ENCODE measurements at places on chromosomes 13 and 19.

GRCh38 chr19:13363954-13364353, 142.3 kb downstream of the CACNA1A start:
- no peak for DNase-seq

DNA sequence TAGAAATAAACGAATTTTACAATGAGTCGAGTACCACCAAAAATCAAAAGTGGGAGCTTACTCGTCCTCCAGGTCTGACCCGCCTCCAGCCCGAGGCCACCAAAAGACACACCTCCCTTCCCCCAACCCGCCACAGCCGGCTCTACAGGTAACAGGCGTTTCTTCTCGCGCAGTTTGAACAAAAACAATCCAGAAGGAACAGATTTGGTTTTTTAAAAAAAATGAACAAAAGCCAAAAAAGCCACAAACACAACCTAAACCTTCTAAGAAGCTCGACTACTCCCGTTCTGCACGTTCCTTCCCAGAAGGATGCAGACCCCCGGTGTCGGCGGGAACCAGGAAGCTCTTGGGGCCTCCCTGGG, 671 bp downstream of the ZDHHC20 start:
- peak; percentile 26 for DNase-seq

DNA sequence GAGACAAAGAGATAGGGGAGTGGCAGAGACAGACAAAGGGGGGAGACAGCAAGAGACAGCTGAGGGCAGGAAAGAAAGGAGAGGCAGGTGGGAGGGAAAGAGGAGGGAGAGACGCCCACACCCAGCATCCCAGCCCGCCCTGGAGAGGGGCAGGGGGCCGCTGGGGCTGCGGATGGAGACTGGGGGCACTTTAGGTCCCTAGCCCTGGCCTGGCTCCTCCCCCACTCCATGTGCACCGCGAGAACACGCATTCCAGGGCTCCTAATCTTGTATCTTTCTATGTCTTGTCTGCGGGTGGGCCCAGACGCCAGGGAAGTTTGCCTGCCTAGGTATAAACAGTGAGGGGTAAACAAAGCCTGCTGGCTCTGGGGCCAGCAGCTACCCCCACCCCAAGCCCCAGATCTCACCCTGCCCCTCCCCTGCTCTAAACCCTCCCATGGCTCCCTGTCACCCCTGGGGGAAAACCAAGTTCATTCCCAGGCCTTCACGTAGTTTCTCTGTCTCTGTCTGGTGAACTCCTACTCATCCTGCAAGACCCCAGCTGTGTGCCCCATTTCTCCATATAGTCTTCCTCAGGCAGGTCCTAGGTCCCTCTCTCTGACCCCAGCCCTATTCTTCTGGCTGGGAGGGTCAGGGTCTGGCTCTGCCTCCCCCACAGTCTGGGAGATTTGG, 5.7 kb downstream of the TLE5 start:
- no peak for DNase-seq

GRCh38 chr19:24078680-24079079, 8.3 kb upstream of the ZNF254 start:
- DNase-seq: no peak

GRCh38 chr13:75766636-75767035, 130.5 kb downstream of the LMO7 start:
- DNase-seq: no peak

GRCh38 chr19:18112989-18113478, 15.5 kb downstream of the MAST3 start:
- DNase-seq: peak; percentile 56

GRCh38 chr19:2234996-2235380, 1.1 kb downstream of the PLEKHJ1 start:
- no peak for DNase-seq

DNA sequence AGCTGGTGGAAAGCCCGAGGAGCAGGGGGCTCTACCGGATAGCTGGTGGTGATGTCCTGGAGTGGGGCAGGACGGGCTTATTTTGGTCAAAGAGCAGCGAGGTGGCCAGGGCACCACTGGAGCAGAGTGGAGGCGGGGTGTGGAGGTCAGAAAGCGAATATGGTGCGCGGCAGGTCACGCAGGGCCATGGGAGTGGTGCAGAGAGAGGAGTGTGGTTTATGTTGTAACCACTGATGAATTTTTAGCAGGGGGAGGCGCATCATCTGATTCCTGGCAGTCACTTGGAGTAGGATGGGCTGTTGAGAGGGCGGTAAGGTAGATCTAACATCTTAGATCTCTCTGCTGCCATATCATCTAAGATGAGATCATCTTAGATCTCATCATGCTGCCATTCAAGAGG, 1.4 kb upstream of the ZNF414 start:
- no peak for DNase-seq

DNA sequence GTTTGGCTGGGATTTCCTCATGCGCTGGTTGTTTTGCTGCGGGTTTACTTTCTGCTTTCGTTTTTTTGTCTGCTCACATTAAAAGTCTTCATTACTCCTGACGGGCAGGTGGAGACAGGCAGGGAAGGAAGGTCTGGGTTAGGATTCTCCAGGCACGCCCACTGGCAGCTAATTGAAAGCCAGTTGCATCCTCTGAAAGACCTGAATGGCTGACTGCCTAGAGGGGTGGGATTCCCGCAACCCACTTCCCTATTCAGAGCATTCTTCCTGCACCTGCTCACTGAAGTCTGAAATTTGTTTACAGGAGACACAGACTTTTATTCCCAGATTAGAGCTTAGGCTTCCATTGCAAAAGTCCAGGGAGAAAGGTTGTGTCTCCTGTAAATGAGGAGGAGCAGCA, 172.0 kb downstream of the UQCRFS1 start:
- no peak for DNase-seq
